ENCODE measurements at places on chromosomes 3 and 15. TPM values are rescaled to one million over a fixed set of nuclear protein-coding genes. Genes with fewer than 3 reads are reported as not detected.

Gene GP9
- not detected for total RNA-seq

Gene SLC38A3
- 8.1 TPM for total RNA-seq

Gene DAPK2
- total RNA-seq, result 7.2 TPM

Gene KBTBD13
- total RNA-seq, result not detected

Gene CLRN1
- total RNA-seq, result not detected

Gene EHD4
- 1.9 TPM for total RNA-seq

Gene FOXB1
- not detected for total RNA-seq

Gene ALDH1L1
- 2.8 TPM for total RNA-seq

Gene CPN2
- not detected for total RNA-seq

All from parietal lobe (tissue), 2 donors.